Activated T-helper 17 cell treated with anti-CD3 and anti-CD28 coated beads, Interleukin-2, amount 50 U/mL, for 72 hours (primary cell): ENCODE measurements at places on chromosomes 16 and 17. TPM values are rescaled to one million over a fixed set of nuclear protein-coding genes. Genes with fewer than 3 reads are reported as not detected.

GRCh38 chr17:43864161-43864984 is 17.4 kb downstream of the CD300LG start:
- no peak for ATAC-seq

DNA sequence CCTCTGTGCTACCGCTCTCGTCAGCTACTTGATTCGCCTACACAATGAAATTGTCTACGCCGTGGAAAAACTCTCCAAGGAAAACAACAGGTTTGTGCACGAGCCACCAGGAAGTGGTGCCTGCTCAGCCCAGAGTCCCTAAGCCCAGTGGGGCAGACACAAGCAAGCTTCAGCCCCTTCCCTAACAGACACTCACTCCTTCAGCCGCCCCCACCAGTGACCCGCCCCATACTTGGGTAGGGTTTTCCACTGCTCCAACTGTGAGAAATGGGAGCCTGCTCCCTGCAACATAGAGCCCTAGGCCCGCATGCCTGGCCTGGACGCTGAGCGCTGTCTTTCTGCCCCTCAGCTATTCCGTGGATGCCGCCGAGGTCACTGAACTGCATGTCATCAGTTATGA is 28.6 kb upstream of the ENDOV start:
- no peak for ATAC-seq

DNA sequence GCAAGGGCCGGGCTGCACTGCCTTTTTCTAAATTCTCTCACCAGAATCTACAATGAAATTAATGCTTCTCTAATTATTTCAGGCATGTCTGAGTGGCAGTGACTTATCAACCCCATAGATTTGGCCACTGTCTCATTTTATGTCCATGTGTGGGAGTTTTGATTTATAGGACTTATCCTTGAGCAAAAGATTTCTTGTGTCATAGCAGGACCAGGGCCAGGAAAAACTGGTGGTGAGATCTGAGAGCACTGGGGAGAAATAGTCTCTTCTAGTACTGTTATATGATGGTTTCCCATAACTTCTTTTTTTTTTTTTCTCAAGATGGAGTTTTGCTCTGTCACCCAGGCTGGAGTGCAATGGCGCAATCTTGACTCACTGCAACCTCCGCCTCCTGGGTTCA is 1.5 kb upstream of the KRT23 start:
- ATAC-seq = no peak

DNA sequence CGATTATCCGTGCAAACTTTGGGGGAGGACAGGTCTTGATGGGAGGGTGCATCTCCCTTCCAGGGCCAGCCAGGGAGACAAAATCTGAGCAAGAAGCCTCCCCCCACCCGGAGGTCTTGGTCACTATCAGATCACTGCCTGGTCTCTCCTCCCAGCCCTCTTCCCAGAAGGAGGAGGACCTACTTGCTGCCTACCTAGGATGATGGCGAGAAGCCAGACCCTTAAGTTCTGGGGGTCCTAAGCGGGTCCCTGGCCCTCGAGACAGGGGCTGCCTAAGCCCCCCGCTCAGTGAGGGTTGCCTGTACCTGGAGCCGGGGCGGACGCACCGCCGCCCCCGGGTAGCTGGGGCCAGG is 4.6 kb downstream of the TSPOAP1 start:
- no peak for ATAC-seq

DNA sequence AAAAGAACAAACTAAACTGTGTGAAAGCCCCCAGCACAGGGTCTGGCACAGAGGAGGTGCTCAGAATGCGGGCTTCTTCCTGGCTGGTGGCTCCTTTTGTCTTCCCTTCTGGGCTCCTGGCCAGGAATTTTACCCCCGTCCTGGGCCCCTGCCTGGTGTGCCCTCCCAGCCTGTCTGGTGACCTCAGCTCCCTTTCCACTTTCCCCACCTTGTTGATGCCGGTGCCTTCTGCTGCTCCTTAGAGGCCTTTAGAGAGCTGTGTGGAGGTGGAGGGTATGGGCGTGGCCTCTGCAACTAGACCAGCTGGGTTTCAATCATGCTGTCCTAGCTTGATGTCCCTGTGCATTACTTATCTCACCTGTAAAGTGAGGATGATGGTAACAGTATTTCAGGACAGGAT is 16.8 kb downstream of the PIRT start:
- no peak for ATAC-seq

DNA sequence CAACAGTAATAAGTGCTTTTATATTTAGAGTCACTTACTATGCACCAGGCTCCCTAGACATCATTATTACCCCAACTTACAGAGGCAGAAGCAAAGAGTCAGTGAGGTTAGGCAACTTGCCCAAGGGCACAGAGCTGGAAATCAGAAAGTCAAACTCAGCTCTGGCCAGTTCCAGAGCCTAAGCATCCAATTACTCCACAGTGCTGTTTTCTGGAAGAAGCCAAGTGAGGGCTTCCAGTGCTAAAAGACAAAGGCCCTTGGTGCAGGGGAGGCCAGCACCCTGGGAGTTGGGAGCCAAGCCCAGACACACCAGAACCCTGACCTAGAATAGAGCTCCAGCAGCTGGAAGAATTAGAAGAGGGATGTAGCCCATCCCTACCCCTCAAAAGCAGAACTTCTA is 40.2 kb downstream of the C17orf67 start:
- no peak for ATAC-seq

- ATAC-seq = no peak
Observed at GRCh38 chr17:27488231-27488630, 32.0 kb downstream of the KSR1 start.

- no peak for ATAC-seq
Observed at GRCh38 chr16:6111390-6111789, 1013.8 kb upstream of the EEF2KMT start.

GRCh38 chr17:50210240-50211225 is 9.1 kb upstream of the COL1A1 start:
- no peak for ATAC-seq

DNA sequence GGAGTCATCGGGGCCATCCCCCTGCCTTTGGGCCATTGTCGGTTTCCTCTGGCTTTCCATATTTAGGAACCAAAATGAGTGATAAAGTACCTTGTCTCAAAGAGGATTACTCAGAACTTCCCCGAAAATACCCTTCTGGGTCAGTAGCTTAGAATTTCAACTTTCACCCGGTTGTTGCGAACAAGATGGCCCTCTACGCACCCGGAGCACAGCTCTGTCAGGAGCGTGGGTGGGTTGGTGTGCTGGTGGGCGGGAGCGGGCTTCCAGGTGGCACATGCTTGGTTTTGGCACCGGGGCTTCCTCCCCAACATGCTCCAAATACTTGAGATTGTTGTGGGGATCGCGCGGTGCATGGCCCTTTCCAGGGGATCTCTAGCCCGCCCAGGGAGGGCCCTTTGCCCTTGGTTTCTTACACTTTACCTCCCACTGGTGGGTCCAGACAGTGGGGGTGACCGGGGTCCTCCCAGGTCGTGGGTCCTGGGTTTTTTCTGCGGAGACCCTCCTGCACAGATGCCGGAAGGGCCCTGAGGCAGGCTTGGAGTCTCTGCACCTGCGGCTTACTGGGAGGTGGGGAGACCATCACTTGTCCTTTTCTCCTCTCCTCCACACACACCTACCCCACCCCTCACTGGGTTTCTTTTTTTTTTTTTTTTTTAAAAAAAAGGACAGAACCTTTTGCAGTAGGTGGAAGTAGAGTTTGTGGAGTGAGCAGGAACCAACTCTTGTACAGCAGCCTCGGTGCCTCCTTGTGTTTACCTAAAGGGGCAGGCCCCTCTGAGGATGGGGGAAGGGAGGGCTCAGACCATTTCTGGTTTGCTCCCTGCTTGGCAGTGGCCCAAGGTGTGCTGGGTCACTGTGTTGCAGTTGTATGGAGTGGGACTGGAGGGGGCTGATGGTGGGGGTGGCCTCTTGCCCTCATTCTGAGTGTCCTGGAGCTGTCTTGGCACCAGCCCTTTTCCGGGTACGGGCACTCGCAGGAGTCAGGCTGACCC is 142.1 kb downstream of the SEC14L1 start:
- ATAC-seq = peak; percentile 75

GRCh38 chr17:41695134-41695661 is 6.5 kb downstream of the EIF1 start:
- ATAC-seq = no peak

- ATAC-seq = peak; percentile 77
Observed at GRCh38 chr17:82859431-82860403, 19.9 kb upstream of the ZNF750 start.

- peak; percentile 83 for ATAC-seq
Observed at GRCh38 chr17:48427598-48427997, 2.4 kb downstream of the SKAP1 start.

Gene MGAT5B
- total RNA-seq = 0.39 TPM

Gene BCL7C
- total RNA-seq = 39.3 TPM

Gene OTOA
- total RNA-seq = 0.16 TPM

Gene CCDC200
- not detected for total RNA-seq

Gene IL21R
- total RNA-seq = 53.6 TPM

Gene NDE1
- 117 TPM for total RNA-seq
